H7 (cell line): ENCODE measurements at places on chromosomes 4 and X. TPM values are rescaled to one million over a fixed set of nuclear protein-coding genes. Genes with fewer than 3 reads are reported as not detected.

- DNase-seq, result no peak
Observed at GRCh38 chr4:88841635-88842034, 144.0 kb upstream of the NAP1L5 start.

GRCh38 chr4:173181848-173182247, 13.2 kb downstream of the GALNT7 start:
- no peak for DNase-seq

GRCh38 chr4:158295053-158295452, 84.8 kb downstream of the TMEM144 start:
- DNase-seq, result no peak

DNA sequence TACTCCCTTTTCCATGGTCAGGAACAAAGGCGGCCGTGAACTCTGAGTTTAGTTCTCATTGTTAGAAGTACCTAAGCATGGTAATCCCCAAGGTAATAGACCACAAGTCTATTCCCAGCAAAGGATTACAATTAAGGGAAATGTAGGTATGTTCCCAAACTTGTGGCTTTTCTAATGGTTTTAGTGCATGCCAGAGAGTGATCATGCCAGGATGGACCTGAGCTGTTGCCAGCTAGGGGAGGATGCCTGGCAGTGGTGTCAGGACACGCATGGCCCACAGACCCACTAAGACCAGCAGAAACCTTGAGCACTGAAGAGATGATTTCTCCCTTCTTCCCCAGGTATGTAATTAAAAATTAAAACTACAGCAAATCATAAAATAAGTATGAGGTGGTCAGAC, 60.8 kb downstream of the COQ2 start:
- no peak for DNase-seq

Gene SMR3B
- not detected in 2 replicates for total RNA-seq

DNA sequence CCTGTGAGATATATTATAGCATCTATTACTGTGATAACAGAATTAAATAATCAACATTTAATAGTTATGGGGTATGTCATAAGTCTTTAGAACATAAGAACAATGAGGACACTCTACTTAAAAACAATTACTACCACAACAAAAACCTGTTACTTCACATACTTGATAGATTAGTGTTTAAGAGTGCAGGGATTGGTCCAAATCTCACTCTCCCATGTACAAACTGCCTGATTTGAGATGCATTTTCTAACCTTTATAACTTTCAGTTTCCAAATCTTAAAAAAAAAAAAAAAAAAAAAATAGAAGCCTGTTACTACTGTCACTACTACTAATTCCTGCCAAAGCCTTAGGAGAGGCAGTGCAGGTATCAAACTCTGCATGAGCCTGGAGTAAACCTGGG, 5.6 kb downstream of the PCDH18 start:
- DNase-seq, result no peak

Gene PAGE2
- total RNA-seq, result not detected in 2 replicates

Gene RHOXF2B
- total RNA-seq, result not detected in 2 replicates

DNA sequence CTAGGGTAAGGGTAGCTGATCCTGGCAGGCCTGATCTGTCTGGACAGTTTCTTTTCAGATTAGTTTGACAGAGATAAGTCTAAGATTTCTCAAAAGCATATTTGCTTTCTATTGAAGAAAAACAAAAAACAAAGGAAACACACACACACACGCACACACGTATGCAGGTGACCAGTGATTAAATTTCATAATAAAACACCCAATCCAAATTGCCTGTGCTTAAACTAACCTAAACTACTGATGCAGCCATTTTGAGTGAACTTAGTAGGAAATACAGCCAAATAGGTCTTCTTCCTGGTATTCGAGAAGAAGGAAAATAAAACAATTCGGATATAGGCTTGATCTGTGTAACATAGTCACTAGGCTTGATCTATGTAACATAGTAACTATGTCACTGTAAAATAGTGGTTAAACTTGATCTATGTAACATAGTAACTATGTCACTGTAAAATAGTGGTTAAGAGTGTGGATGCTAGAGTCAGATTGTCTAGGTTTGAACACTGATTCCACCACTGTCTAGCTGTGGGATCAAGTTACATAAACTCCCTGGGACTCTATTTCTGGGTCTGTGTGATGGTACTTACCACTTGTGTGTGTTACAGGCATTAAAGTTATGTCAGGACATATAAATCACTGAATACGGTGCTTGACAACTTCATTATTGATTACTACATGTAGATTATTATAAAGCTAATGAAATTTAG, 9.8 kb upstream of the CCNG2 start:
- DNase-seq, result no peak

DNA sequence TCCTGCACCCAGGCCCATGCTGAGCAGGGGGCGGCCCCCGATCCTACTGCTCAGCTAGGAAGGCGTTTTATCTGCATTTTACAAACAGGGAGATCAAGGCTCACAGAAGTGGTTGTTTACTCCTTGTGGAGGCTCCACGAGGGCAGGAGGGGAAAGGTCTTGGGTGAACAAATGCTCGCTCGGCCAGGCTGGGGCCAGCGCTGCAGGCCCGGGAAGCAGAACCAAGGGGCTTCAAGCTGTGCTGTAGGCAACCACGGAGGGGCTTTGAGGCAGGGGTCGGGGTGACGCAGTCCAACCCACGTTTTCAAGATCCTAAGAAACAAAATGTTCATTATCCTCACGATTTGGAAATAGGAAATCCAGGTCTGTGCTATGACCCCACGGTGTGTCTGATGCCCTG, 125.8 kb downstream of the HMX1 start:
- DNase-seq, result no peak
